ENCODE measurements at places on chromosomes 12 and 14. TPM values are rescaled to one million over a fixed set of nuclear protein-coding genes. Genes with fewer than 3 reads are reported as not detected.

The GNB3 gene
- total RNA-seq = 3.9 TPM

The FAM90A1 gene
- total RNA-seq = 0.34 TPM

The AMN gene
- 70.7 TPM for total RNA-seq

The POTEM gene
- not detected for total RNA-seq

The TSHR gene
- total RNA-seq = not detected

The PARPBP gene
- total RNA-seq = 30.4 TPM

The C14orf39 gene
- not detected for total RNA-seq

The PSMC1 gene
- total RNA-seq = 101 TPM

The OR6C2 gene
- not detected for total RNA-seq

DNA sequence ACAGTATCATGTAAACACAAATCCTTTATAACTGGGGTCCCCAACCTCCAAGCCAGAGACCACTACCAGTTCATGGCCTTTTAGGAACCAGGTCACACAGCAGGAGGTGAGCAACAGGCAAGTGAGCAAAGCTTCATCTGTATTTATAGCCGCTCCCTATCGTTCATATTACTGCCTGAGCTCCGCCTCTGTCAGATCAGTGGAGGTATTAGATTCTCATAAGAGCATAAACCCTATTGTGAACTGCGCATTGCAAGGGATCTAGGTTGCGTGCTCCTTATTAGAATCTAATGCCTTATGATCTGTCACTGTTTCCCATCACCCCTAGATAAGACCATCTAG, 49.9 kb downstream of the LRP6 start:
- DNase-seq = no peak

DNA sequence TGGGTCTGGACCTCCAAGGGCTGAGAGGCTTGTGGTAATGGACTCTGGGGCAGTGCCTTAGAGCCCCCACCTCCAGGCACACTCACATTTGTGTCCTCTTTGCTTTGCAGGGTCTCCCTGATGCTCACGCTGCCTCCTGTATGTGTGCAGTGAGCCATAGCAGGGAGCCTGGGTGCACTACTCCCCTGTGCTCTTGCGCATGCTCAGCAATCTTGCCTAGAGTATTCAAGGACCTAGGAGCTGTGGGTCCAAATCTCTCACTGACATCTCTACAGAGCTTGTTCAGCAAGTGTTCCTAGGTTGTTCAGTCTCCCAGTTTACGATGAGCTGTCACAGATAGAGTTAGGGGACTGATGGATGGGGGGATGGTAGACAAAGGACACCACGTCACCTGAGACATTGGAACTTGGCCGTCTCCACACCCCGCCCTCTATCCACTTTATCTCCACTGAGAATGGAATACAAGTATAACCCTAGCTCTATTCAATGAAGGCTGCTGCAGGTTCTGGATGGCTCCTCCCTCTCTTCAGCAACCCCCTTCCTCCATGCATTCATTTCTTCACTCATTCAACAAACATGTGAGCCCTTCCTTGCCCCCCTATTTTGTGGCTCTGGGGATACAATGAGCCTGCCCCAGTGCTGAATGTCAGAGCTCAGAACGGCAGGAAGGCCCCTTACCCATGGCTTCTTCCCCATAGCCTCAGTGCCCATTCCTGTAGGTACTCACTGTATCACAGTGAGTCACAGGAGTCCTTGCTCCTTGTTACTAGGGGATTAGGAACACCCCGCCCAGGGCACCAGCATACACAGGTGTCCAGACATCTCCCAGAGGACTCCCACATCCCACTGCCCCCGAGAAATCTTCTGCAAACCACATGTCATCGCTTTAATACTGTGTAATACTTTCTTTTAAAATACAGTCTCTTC, 31.2 kb downstream of the FIGNL2 start:
- peak; percentile 47 for DNase-seq

GRCh38 chr12:75489613-75490210, 9.2 kb downstream of the GLIPR1 start:
- DNase-seq = no peak

DNA sequence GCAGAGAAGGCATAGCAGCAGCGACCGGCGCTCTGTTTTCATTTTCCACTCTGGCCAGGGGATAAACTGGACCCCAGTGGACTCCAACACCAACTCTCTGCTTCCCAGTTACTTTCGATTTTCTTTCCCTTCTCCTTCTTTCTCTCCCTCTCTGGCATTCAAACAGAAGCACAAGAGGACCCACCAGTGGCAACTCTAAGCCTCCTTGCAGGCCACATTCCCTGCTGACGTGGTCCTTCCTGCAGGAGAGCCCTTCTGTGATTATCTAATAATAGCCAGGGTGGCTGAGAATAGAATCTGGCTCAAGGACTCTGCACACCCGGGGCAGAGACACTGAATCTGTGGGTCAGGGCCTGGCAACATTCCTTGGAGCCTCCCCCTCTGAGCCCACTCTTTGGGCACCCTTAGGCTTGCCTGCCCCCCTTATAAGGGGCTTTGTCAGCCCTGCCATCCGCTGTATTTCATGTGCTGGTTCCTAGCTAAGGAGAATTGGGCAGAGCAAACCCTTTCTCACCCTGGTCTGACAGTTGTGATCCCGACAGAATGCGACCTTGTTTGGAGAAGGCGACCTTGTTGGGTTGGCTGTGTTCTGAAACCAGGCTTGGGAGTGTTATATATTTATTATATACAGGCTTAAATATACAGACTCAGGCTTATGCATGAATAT, 8.2 kb upstream of the HOXC6 start:
- no peak for DNase-seq

GRCh38 chr12:107134558-107134957, 41.2 kb upstream of the CRY1 start:
- peak; percentile 53 for DNase-seq

GRCh38 chr12:64687816-64688215, 71.4 kb downstream of the GNS start:
- DNase-seq = no peak

DNA sequence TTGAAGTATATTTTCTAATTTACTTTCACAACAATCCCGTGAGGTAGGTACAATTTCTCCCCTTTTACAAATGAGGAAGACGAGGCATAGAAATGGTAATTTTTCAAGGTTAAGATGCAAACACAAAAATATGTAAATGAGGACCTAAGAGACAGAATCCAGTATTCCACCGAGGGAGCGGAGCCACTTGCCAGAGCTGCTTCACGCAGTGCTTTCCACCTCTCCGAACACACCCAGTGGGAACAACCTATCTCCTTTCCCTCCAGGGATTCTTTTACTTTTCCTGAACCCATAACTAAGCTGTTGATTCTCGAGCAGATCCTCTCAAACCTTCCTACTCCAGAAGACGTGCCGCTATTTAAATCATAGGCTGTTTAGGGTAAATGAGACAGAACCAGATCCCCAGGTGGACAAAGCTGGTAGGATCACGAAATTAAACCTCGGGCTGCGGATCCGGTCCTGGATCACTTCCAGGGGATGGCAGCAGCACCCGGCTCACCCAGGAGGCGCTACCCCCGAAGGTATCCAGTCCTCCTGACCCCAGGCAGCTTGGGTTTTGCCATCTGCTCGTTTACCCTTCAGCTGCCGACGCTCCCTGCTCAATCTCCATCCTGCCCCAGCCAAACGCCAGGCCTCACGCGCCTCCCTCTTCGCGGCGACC, 1.5 kb downstream of the DDHD1 start:
- peak; percentile 44 for DNase-seq

GRCh38 chr14:26775765-26776563, 178.1 kb upstream of the NOVA1 start:
- DNase-seq = no peak

- no peak for DNase-seq
Measured at GRCh38 chr12:123399255-123399617, 15.3 kb downstream of the KMT5A start.

DNA sequence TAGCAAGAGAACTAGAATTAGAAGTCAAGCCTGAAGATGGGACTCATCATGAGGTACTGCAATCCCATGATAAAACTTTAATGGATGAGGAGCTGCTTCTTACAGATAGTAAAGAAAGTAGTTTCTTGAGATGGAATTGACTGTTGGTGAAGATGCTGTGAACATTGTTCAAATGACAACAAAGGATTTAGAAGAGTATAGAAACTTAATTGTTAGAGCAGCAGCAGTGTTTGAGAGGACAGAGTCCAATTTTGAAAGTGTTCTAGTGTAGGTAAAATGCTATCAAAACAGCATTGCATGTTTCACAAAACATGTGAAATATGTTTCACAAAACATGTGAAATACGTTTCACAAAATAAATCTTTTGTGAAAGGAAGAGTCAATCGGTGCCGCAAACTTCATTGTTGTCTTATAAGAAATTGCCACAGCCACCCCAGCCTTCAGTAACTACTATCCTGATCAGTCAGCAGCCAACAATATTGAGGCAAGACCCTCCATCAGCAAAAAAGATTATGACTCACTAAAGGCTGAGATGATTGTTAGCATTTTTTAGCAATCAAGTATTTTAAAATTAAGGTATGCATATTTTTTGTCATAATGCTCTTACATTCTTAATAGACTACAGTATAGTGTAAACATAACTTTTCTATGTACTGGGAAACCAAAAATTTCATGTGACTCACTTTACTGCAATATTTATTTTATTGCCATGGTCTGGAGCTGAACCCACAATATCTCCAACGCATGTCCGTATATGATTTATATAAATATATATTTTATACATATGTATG, 173.4 kb upstream of the BMP4 start:
- no peak for DNase-seq

DNA sequence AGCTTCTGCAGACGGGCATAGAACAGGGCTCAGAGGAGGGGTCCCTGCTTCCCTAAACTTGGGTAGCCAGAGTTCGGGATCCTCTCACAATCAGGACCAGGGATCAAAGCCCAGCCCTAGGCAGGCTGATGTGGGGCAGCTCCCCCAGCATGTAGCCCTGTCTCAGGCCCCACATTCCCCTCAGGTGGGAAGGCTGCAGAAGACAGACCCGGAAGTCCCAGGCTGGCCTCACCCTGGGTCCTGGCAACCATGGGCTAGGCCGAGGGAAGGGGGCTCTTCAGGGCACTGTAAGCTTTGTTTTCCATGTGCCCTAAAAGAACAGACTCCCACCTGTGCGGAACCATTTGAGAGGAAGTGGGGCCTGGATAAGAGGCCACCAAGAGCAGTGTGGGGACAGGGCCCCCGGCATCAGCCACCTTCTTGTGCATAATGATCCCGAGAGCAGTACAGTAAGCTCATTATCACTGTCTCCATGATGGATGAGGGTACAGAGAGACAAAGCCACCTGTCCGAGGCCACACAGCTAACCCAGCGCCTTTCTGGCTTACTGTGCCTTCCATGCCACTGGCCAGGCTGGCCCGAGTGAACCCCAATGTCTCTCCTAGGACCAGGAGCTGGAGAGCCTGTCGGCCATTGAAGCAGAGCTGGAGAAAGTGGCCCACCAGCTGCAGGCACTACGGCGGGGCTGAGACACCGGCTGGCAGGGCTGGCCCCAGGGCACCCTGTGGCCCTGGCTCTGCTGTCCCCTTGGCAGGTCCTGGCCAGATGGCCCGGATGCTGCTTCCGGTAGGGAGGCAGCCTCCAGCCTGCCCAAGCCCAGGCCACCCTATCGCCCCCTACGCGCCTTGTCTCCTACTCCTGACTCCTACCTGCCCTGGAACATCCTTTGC, 11.5 kb downstream of the CHGA start:
- DNase-seq = no peak

- no peak for DNase-seq
Measured at GRCh38 chr14:22974530-22975313, 7.6 kb downstream of the AJUBA start.

- DNase-seq = peak; percentile 48
Measured at GRCh38 chr12:13208533-13209435, 12.3 kb downstream of the EMP1 start.

DNA sequence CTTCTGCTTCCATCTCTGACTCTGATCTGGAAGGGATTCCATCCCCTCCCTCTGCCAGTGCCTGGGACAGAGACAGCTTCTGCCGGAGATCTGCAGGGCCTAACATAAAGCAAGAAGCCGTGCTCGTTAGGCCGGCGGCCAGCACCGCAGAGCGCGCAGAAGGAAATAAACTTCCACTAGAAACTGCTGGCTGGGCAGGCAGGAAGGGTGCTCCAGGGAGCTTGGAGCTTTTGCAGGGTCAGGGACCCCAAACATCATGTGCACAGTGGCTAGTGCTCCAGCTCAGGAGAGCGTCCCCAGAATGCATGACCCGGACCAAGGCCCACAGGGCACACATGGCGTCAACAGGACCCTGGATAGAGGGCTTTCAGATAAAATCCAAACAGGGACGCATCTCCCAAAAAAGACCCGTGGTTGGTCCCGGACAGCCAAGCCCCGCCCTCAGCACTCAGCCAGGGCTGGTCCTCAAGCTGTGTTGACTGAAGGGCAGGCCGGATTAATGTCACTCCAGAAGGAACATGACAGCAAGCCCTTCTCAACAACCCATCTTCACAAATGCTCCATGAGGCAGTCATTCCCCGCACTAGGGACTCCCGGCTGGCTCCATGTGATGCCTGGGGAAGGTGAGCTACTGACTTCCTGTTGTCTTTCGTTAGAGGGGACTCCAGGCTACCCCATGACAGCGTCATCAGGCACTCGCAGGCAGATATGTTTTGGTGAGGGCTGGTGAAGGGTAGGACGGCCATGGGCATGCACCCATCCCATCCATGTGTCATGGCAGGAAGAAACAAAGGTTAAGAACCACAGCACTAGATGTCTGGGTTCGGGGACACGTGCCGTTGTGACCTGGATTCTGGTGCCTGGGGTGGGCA, 121.5 kb downstream of the CALM1 start:
- DNase-seq = no peak

DNA sequence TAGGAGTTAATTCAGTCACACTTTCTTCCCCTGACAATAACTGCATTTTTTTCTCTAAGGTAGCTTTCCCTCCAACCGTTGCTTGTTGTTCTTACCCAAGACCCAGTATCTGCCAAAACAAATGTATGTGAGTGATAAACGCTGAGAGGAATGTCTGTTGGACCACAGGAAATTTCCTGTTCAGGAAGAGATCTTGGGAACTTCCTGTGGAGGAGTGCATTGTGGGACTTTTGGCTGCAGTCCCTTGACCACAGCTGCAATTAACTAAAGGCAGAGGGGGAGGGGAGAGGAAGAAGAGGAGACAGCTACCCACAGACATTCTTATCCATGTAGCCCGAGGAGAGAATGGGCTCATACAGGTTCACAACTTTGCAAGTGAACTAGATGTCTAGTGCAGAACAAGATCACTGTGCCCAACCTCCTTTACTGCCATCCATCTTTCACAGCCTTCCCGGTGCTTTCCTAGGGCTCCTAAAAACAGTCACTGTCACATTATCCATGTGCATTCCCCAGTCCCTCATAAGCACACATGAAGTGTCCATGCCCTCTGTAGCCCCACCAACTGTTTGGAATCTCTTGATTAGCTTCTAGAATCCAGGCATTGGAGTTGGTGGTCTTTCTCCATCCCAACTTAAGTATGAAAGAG, 149.5 kb downstream of the ETV6 start:
- DNase-seq = no peak
